Natural killer cell (primary cell): ENCODE measurements at places on chromosomes 2 and 18. TPM values are rescaled to one million over a fixed set of nuclear protein-coding genes. Genes with fewer than 3 reads are reported as not detected.

The PSD4 gene
- total RNA-seq: 347 TPM

The ATP6V1B1 gene
- not detected for total RNA-seq

The ERICH2 gene
- not detected for total RNA-seq

The VWA3B gene
- total RNA-seq: not detected

The GREB1 gene
- total RNA-seq: 0.85 TPM

The AQP12A gene
- total RNA-seq: not detected

The PLEK gene
- 333 TPM for total RNA-seq

DNA sequence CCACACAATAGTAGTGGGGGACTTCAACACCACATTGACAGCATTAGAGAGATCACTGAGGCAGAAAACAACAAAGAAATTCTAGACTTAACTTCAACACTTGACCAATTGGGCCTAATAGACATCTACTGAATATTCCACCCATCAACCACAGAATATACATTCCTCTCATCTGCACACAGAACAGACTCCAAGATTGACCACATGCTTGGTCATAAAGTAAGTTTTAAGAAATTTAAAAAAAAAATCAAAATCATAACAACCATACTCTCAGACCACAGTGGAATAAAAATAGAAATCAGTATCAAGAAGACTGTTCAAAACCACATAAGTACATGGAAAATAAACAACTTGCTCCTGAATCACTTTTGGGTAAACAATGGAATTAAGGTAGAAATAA is 9.0 kb upstream of the FLACC1 start:
- no peak for DNase-seq
- H3K4me1 ChIP-seq: peaks cover 4% of the 10 kb centered on the region
- no peak overlapping the region for H3K27ac ChIP-seq
- no peak overlapping the region for H3K4me3 ChIP-seq

- no peak overlapping the region for H3K4me3 ChIP-seq
- no peak for DNase-seq
- no peaks in the 10 kb centered on the region for H3K36me3 ChIP-seq
- H3K4me1 ChIP-seq: peaks cover under 1% of the 10 kb centered on the region
- no peaks in the 10 kb centered on the region for H3K27me3 ChIP-seq
- no peak overlapping the region for H3K27ac ChIP-seq
Observed at GRCh38 chr2:36466135-36466534, 110.6 kb downstream of the CRIM1 start.

GRCh38 chr2:46339676-46340459 is 42.7 kb downstream of the EPAS1 start:
- no peak overlapping the region for H3K27ac ChIP-seq
- no peaks in the 10 kb centered on the region for H3K36me3 ChIP-seq
- no peaks in the 10 kb centered on the region for H3K4me1 ChIP-seq
- no peak overlapping the region for H3K4me3 ChIP-seq

DNA sequence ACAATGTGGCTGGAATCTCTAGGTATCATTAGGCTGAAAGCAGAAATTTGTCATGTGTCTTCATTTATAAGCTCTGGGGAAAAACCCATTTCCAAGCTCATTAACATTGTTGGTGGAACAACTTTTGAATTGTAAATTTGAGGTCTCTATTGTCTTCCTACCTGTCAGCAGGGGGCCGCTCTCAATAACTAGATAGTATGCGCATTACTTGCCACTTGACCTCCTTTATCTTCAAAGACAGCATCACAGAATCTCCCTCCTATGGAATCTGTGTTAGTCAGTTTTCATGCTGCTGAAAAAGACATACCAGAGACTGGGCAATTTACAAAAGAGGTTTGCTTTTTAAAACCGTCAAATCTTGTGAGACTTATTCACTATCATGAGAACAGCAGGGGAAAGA is 223.1 kb downstream of the CALCRL start:
- H3K4me1 ChIP-seq: no peaks in the 10 kb centered on the region
- H3K27me3 ChIP-seq: no peaks in the 10 kb centered on the region
- DNase-seq: no peak
- H3K27ac ChIP-seq: no peak overlapping the region
- H3K4me3 ChIP-seq: no peak overlapping the region

GRCh38 chr2:217833439-217833838 is 169.4 kb downstream of the TNS1 start:
- no peaks in the 10 kb centered on the region for H3K4me1 ChIP-seq
- no peaks in the 10 kb centered on the region for H3K27me3 ChIP-seq
- no peak for DNase-seq
- H3K36me3 ChIP-seq: no peaks in the 10 kb centered on the region
- H3K4me3 ChIP-seq: no peak overlapping the region
- no peak overlapping the region for H3K27ac ChIP-seq

- DNase-seq: no peak
- no peaks in the 10 kb centered on the region for H3K27me3 ChIP-seq
- H3K4me1 ChIP-seq: no peaks in the 10 kb centered on the region
- H3K36me3 ChIP-seq: no peaks in the 10 kb centered on the region
Observed at GRCh38 chr18:22946217-22946616, 13.1 kb downstream of the RBBP8 start.

DNA sequence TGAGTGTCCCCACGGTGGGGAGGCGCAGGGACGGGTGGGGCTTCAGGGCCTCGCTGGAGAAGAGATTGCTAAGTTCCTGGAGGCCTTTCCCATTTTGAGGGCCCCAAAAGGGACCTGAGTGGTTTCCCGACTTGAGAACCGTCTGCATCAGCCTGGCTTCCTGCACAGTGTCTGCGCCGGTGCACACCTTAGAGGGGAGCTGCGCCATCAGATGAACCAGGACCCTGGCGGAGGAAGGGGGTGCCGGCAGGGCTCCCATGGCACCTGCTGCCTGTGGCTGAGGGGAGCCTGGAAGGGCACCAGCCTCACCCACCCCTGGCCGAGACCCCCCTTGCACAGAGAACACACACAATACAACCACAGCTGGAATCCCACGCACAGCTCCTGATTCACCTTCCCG is 465.1 kb upstream of the MYT1L start:
- no peaks in the 10 kb centered on the region for H3K27me3 ChIP-seq
- no peak overlapping the region for H3K4me3 ChIP-seq
- DNase-seq: no peak
- no peak overlapping the region for H3K27ac ChIP-seq

- H3K27ac ChIP-seq: no peak overlapping the region
- no peak overlapping the region for H3K4me3 ChIP-seq
- no peaks in the 10 kb centered on the region for H3K36me3 ChIP-seq
Observed at GRCh38 chr18:26637324-26637723, 89.0 kb upstream of the KCTD1 start.

- DNase-seq: no peak
- H3K4me1 ChIP-seq: peaks cover 20% of the 10 kb centered on the region
- H3K4me3 ChIP-seq: no peak overlapping the region
Observed at GRCh38 chr2:238137885-238138284, 583 bp upstream of the KLHL30 start.

DNA sequence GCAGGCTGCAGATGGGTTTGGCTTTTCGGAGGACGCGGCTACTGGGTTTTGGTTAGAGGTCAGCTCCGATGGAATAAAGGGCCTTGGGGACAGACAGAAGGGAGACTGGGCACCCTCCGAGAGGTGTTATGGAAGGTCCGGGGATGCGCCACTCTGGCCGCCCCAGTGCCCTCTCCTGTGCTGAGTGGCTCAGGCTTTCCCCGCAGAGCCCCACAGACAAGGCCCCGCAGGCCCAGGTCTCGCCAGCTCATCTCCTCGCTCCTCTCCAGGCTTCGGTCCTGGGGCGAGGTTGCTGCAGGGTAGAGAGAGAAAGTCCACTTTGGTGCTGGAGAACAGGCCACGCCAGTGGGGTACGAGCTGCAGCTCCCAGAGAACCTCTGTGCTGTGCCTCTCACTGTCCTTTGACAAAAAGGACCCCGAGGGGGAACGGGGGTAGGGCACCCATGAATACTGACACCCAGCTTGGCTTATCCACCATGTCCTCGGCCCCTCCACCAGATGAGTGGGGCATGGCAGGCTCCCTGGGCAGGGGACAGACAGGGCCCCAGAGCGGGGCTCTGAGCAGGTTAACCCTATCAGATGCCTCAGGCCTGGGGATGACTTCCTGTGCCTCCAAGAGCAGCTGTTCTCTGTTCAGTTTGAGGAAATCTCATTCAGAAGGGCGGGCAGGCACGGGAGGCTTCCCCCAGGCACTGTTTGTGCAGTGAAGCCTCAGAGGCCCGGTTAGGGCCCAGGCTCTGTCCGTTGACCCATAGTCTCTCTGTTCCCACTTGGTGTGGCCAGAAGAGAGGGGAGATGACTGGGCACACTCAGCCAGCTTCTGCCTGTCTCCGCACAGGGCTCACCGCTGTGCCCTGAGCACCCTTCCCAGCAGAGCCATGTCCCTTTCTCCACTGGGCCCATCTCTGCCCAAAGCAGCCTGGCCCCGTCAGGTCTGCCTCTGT is 15.7 kb upstream of the CNNM3 start:
- H3K36me3 ChIP-seq: peaks cover 9% of the 10 kb centered on the region
- H3K4me3 ChIP-seq: no peak overlapping the region
- peaks cover 22% of the 10 kb centered on the region for H3K4me1 ChIP-seq
- no peak overlapping the region for H3K27ac ChIP-seq

DNA sequence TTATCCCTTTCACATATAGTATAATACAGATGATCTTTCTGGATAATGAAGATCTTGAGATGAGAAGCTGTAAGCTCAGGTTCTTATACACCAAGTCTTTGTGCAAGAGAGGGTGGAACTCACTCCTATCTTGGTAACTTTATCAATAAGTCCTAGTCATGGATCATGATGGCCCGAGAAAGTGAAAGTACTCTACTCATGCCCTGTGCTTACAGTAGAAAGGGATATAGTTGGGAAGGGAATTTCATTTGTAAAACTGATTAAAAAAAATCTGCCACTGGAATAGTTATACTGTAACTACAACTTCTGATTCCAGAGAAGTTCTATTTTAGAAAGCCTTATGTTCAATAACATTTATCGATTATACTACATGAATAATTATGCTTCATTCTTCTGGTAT is 51.8 kb downstream of the MYO3B start:
- H3K27me3 ChIP-seq: no peaks in the 10 kb centered on the region
- H3K4me3 ChIP-seq: no peak overlapping the region
- no peaks in the 10 kb centered on the region for H3K4me1 ChIP-seq
- DNase-seq: no peak
- no peak overlapping the region for H3K27ac ChIP-seq
- no peaks in the 10 kb centered on the region for H3K36me3 ChIP-seq

DNA sequence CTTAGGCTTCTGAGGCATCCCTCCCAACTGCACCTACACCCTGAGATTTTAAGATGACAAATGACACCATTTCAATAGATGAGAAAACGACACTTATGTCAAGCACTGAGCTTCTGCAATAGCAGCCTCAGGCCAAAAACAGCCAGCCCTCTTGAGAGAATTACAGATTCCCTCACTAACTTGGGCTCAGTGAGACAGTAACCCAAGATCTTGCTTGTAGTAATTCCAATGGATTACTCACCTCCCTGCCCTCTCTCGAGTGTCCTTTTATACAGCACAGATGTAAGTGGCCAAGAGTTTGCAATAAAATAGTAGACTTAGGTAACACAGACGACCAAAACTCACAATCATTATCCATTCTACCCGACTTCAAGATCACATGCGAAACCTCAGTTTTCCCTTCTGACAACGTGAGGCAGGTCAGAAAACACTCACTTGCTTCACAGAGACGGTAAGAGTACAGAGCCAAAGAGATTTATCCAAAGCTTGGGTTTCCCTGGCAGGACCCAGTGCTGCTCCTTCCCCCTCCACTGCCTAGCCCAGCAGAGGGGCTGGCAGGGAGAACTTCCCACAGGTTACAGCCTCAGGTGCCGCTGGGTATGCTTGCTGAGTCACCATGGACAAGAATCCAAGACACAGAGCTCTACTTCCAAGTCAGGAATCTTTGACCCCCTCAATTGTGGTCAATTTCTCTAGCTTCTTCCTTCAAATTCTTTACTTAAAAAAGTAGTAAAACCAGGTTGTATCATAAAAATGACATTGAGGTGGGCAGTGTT is 181.4 kb downstream of the MYO5B start:
- no peak for DNase-seq
- no peak overlapping the region for H3K27ac ChIP-seq
- no peaks in the 10 kb centered on the region for H3K27me3 ChIP-seq
- H3K36me3 ChIP-seq: no peaks in the 10 kb centered on the region

DNA sequence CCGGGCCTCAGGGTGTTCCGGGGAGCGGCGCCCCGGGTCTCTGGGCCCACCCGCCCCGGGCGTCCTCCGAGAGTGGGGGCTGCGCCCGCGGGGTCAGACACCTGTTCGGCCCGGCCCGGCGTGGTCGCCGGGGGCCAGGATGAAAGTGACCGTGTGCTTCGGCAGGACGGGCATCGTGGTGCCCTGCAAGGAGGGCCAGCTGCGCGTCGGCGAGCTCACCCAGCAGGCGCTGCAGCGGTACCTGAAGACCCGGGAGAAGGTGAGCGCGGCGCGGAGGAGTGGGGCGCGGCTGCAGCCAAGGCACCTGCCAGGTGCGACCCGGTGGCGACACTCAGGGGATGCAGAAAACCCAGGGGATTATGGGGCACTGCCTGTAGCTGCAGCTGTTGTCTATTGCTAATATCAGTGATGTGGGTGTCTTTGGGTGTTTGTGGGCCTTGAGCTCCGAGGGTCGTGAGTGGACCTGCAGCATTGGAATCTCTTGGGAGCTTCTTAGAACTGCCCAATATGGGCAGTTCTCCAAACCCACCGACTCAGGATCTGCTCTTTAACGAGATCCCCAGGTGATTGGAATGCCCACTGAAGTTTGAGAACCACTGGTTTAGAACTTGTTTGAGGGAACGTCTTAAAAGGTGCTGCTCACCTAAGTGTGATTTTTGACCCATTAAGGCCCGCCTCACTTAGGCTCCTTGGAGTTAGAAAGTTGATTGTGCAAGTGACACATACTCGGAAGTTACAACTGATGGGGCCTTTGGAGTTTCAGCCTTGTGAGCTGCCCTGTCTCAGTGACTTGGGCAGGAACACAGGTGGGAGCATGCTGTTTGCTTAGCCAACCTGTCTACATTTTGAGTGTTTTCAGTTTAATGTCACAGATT is 823 bp downstream of the PARD3B start:
- H3K4me3 ChIP-seq: no peak overlapping the region
- H3K27ac ChIP-seq: no peak overlapping the region
- no peak for DNase-seq
- peaks cover 7% of the 10 kb centered on the region for H3K27me3 ChIP-seq

- no peak for DNase-seq
- no peaks in the 10 kb centered on the region for H3K27me3 ChIP-seq
- H3K4me3 ChIP-seq: no peak overlapping the region
- H3K36me3 ChIP-seq: no peaks in the 10 kb centered on the region
Observed at GRCh38 chr2:7510353-7510752, 593.1 kb downstream of the RNF144A start.

DNA sequence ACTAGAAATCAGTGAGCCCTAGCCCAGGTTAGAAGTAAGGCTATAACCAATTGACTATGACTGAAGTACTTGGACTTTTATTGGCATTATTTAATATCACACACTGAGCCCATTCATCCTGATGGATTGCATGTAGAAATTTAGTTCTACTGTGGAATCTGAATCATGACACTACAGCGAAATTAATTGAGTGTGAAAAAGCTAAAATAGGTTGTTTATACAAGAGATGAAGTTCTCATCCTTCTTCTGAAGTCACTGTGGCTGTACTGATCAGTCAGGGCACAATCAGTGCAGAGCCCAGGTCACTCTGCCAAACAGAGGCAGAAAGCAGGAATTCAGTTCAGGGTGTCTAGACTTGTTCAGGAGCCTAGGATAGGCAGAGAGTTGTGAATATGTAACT is 158.9 kb downstream of the BABAM2 start:
- no peak for DNase-seq
- no peaks in the 10 kb centered on the region for H3K27me3 ChIP-seq
- H3K4me1 ChIP-seq: no peaks in the 10 kb centered on the region
- H3K4me3 ChIP-seq: no peak overlapping the region
- no peaks in the 10 kb centered on the region for H3K36me3 ChIP-seq
- no peak overlapping the region for H3K27ac ChIP-seq
